Osteocyte (in vitro differentiated cells): ENCODE measurements at places on chromosomes 11 and 22. TPM values are rescaled to one million over a fixed set of nuclear protein-coding genes. Genes with fewer than 3 reads are reported as not detected.

GRCh38 chr11:95345651-95346050 is 114.6 kb upstream of the SESN3 start:
- no peak overlapping the region for H3K4me3 ChIP-seq
- no peaks in the 10 kb centered on the region for H3K27me3 ChIP-seq
- H3K36me3 ChIP-seq, result peaks cover 8% of the 10 kb centered on the region
- H3K27ac ChIP-seq, result no peak overlapping the region
- peaks cover 11% of the 10 kb centered on the region for H3K4me1 ChIP-seq

The SLC17A6 gene
- total RNA-seq, result not detected in 2 replicates

The P2RY6 gene
- not detected in 2 replicates for total RNA-seq

DNA sequence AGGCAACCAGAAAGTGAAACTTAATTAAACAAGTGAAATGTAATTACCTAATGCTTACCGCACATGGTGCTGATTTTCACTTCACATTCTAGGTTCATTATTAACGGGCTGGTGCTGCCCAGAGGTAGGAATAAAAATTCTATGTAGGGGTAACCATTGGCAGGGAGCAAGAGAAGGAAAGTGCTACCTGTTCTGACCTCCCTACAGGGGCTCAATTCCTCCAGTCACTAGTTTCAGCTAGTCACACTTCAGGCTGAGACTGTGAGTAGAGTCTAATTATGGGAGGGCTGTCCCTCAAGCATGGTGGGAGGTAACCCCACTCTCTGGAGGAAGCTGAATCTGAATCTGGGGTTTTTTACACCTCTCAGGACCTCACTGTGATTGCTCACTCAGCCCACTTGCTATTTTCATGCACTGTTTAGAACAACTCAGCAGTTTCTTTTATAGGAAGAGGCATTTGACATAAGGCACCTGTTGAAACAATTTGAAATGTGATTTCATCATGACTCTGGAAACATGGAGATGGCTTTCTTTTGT is 75.4 kb downstream of the MAML2 start:
- no peak for DNase-seq
- H3K27ac ChIP-seq, result peak overlapping the region; percentile 39
- no peak overlapping the region for H3K4me3 ChIP-seq
- H3K4me1 ChIP-seq, result peaks cover 46% of the 10 kb centered on the region

DNA sequence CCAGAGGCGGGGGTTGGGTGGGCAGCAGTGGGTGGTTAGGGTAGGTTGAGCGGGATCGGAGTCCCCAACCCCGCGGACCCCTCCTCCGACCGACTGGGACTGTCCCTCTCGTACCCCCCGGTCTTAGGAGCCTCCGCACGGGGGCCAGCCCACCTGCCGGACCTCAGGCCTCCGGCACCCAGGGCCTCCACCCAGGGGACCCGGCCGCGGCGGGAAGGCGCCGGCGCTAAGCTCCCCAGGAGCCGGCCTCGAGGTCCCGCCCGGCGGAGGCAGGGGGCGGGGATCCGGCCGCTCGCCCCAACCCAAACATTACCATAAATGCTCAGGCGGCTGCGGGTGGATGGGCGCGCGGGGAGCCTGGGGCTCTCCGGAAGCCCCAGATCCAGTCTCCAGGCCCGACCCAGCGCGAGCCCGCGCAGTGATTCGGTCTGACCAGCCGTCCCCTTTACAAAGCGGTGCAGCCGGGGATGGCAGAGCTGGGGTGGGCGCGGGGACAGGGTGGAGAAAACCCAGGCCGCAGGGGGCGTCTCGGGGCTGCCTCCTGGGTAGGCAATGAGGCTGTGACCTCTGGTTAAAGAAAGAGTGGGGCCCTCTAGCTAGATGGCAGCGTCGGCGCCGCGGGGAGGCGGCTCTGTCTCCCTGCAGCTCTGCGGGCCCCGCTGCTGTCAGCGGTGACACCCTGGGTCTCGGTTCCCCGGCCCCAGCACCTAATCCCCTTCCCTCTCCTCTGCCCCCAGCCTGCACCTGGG is 4.0 kb upstream of the MCAM start:
- no peaks in the 10 kb centered on the region for H3K27me3 ChIP-seq
- peak overlapping the region; percentile 48 for H3K4me3 ChIP-seq
- peak overlapping the region; percentile 73 for H3K27ac ChIP-seq
- H3K4me1 ChIP-seq, result peaks cover 40% of the 10 kb centered on the region
- no peaks in the 10 kb centered on the region for H3K36me3 ChIP-seq

- DNase-seq, result no peak
- H3K4me1 ChIP-seq, result peaks cover 39% of the 10 kb centered on the region
- no peaks in the 10 kb centered on the region for H3K36me3 ChIP-seq
Observed at GRCh38 chr22:27636716-27637508, 164.6 kb downstream of the MN1 start.

The KRTAP5-3 gene
- not detected in 2 replicates for total RNA-seq

DNA sequence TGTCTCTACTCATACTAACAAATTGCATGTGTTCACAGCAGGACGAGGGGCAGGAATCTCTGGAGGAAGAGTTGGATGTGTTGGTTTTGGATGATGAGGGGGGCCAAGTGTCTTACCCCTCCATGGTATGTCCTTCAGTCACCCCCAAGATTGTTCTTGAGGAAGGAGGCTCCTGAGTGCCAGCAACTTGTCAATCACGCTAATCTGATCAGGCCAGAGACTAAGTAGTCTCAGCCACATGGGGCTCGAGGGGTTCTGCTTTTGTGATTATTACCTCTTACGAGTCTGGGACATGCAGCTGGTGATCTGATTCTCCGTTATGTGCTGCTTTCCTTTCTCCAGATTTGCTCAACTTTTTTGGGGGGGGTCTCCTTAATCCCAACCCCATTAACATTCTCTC is 54.3 kb downstream of the CTNND1 start:
- no peak overlapping the region for H3K4me3 ChIP-seq
- H3K36me3 ChIP-seq, result peaks cover 63% of the 10 kb centered on the region
- no peak overlapping the region for H3K27ac ChIP-seq
- H3K27me3 ChIP-seq, result no peaks in the 10 kb centered on the region
- no peaks in the 10 kb centered on the region for H3K4me1 ChIP-seq

DNA sequence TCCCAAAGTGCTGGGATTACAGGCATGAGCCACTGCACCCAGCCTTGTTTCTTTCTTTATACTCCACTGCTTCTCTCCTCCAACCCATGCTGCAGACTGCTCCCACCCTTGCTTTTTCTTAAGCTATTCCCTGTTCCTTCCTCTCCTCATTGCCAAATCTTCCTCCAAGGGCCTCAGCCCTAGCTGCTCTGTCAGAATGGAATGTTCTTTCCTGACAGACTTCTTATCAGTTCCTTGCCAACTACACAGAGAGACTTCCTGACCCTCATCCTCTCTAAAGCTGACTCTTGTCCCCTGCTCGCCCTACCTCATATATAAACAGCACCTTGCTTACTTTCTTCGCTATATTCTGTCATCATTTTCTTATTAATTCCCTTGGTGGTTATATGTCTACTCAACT is 16.9 kb upstream of the PIK3C2A start:
- no peaks in the 10 kb centered on the region for H3K27me3 ChIP-seq
- H3K27ac ChIP-seq, result no peak overlapping the region
- no peaks in the 10 kb centered on the region for H3K4me1 ChIP-seq

The SCN2B gene
- not detected in 2 replicates for total RNA-seq

- peaks cover 66% of the 10 kb centered on the region for H3K27me3 ChIP-seq
- no peak within 1 kb of the TSS for H3K27ac ChIP-seq
- peak within 1 kb of the TSS; percentile 64 for H3K4me3 ChIP-seq
- H3K36me3 ChIP-seq, result no peaks in the 10 kb centered on the region
Observed at GRCh38 chr11:75240311-75241035, at the start of gene TPBGL. TPBGL (plus strand) TSS chr11:75240774; CDS start chr11:75241050, 276 bp downstream.

DNA sequence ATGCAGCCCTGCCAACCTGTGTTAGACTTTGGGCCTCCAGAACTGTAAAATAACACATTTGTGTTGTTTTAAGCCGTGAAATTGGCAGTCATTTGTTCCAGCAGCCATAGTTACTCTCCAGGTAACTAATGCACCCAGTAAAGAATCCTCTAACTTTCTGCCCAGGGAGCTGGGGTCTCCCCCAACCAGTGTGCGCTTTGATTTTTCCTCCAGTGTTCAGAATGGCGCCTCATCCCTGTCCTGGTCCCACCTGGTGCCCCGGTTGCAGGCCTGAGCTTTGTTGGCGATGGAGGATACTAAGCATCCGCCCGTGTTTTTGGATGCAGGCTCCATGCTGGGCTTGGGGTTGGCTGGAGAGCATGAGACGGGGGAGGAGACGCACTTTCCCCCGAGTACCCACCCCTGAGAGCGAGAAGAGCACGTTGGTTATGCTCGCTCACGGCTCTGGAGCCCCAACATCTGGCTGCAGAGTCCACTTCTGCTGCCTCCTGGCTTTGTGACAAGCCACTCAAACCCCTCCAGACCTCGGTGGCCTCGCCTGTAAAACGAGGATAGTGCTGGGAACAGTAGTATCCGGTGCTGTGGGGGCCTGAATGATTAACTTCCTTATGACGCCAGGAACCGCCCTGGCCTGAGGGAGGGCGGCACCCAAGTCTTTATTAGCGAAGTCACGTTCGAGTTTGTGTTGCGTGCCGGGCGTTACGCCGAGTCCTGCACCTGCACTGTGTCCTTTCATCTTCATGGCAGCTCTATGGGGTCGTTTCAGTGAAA is 25.8 kb downstream of the MRGPRD start:
- no peak for DNase-seq
- H3K27ac ChIP-seq, result no peak overlapping the region
- no peak overlapping the region for H3K4me3 ChIP-seq

The ANKK1 gene
- not detected in 2 replicates for total RNA-seq

DNA sequence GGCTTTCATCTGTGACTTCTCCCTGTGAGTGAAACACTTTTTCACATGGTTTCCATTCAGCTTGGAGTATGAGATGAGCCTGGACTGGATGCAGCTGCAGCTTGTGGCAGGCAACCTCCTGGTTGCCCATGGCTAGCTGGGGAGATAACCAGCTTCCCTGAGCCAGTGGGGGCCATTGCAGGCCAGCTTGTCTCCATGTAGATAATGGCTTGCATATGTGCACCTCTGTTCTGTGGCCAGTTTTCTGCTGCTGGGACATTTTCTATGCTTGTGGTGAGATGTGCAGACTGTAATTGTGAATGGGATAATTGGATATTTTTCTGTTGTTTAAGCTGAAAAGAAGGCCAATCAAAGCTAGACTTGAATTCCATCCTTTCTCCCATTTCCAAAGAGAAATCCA is 38.5 kb downstream of the INSC start:
- H3K27ac ChIP-seq, result no peak overlapping the region
- H3K36me3 ChIP-seq, result no peaks in the 10 kb centered on the region
- peaks cover 4% of the 10 kb centered on the region for H3K4me1 ChIP-seq
- no peak for DNase-seq

DNA sequence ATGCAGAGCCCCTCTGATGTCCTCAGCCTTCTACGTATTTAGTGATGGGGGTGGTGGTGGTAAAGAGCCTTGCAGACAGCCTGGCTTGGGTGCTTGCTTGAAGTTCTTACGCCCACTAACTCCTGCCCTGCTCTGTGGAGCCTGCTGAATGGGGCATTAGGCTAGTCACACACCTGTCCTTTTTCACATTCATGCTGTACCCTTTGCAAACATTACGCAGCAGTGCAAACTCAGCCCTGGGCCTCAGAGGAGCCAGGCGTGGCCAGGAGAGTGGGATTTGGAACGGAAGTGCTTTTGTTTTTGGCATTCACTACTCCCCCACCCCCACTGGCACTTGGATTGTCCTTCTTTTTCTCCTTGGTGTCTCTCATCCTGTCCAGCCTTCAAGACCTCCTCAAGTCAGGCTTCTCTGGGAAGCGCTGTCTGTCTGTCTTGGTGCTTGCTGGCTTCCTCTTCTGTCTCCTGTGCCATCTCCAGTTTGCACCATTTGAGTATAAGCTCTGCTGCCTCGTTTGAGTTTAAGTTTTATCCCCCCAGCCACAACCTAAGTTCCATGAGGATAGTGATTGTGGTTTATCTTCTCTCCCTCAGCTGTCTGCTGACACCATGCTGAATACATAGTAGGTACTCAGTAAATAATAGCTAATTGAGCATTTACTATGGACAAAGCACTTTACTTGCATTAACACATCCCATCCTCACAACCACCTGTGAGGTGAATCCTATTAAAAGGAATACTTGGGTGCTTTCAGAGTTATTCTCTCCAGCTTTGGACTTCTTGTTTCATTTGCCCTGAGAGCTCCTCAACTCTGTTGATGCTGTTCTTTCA is 26.7 kb downstream of the ZBTB16 start:
- no peak for DNase-seq
- H3K4me1 ChIP-seq, result peaks cover 26% of the 10 kb centered on the region
- no peak overlapping the region for H3K4me3 ChIP-seq
- H3K36me3 ChIP-seq, result peaks cover 14% of the 10 kb centered on the region

GRCh38 chr11:33997584-33998251 is 53.8 kb upstream of the CAPRIN1 start:
- DNase-seq, result no peak
- H3K36me3 ChIP-seq, result no peaks in the 10 kb centered on the region
- peaks cover 8% of the 10 kb centered on the region for H3K4me1 ChIP-seq
- no peak overlapping the region for H3K4me3 ChIP-seq
- H3K27me3 ChIP-seq, result peaks cover 40% of the 10 kb centered on the region

DNA sequence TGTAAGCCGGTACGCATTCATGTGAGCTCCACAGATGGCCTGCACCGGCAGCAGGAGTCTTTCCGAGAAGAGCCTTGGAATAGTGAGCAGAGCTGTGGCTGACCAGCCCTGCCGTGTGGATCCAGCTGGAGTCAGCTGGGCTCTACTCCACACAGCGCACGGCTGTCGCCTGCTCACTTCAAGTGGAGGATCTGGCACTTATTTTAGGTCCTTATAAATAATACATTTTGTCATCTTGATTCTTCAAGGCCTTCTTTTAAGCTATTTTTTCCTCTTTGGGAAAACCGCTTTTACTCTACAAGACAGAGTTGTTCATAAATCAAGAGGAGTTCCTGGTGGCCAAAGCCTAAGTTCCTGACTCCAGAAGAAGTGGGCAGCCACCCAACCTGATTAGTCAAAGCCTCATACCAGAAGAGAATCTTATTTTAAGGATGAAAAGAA is 93.8 kb downstream of the KCNC1 start:
- H3K27me3 ChIP-seq, result no peaks in the 10 kb centered on the region
- no peaks in the 10 kb centered on the region for H3K36me3 ChIP-seq

DNA sequence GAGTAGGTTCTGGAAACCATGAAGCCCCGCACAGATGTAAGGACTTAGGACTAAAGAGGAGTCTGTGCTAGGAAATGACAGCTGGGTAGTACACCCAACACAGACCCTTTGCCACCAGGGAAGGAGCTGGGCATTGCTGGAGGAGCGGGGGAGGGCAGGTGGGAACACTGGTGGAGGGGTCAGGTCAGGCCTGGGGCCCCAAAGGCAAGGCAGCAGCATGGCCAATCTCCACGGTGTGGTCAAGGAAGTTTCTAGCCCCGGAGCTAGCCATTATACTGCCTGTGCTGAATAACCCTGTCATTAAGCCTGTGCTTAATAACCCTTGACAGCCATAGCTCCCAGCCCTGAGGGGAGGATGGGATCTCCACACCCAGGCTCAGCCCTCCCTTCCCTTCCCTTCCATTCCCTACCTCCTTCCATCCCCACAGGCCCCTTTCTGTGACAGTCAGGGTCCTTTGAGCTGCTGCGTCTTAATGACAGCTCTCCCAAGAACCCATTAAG is 2.1 kb downstream of the TMPRSS4 start:
- no peak overlapping the region for H3K4me3 ChIP-seq
- H3K27me3 ChIP-seq, result peaks cover 28% of the 10 kb centered on the region
- H3K4me1 ChIP-seq, result no peaks in the 10 kb centered on the region
- no peak for DNase-seq
- H3K27ac ChIP-seq, result no peak overlapping the region

The LPXN gene
- 6.2 and 7.3 TPM in 2 replicates for total RNA-seq

- H3K4me3 ChIP-seq, result no peak overlapping the region
- H3K4me1 ChIP-seq, result peaks cover 4% of the 10 kb centered on the region
Observed at GRCh38 chr11:88384004-88384668, 46.6 kb upstream of the CTSC start.

The DKK3 gene
- total RNA-seq, result 548 and 587 TPM in 2 replicates

The MUC5AC gene
- not detected in 2 replicates for total RNA-seq

- H3K36me3 ChIP-seq, result no peaks in the 10 kb centered on the region
- H3K4me1 ChIP-seq, result peaks cover 4% of the 10 kb centered on the region
- DNase-seq, result no peak
- no peak overlapping the region for H3K27ac ChIP-seq
Observed at GRCh38 chr11:122509899-122510298, 145.6 kb upstream of the UBASH3B start.

The CCND1 gene
- 180 and 183 TPM in 2 replicates for total RNA-seq
